AG04449 (cell line): ENCODE measurements at places on chromosomes 1 and 21.

GRCh38 chr1:78830321-78830720 is 176.2 kb downstream of the ADGRL4 start:
- DNase-seq = no peak

DNA sequence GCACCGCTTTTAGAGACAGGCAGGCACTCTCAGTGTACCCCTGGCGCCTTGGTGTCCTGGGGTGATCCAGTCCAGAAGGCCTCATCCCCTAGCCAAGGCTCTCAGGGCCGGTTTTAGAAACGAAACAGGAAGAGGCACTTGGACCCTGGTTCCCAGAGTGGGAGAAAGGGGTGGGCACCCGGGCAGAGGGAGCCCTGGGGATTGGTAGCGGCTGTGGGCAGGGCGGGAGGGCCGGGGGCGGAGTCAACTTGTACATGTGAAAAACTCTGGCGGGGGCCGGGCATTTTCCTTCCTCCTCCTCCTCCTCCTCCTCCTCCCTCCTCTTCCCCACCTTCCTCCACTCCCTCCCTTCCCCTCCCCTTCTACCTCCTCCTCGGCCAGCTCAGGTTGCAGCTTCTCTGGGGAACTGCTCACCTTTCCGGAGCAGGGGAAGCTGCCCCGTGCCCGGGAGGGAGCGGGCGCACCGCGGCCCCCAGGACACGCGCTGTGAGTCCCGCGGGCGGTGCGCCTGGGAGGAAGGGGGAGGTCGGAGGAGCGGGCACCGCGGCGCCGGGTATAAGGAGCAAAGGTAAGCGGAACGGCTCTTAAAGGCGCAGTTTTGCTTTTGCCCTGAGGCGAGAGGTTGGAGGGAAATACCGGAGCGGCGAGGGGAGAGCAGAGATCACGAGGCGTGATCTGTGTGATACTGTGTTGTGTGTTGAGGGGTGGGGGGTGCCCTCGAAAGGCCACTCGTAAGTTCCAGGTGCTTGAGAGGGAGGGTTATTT is at the start of gene CDK18:
Gene CDK18, plus strand, starts transcription at position 359 of the 765 bp plus-strand sequence. CDS start 18,499 bp downstream, outside the sequence.
- no peak for DNase-seq

- no peak for DNase-seq
Measured at GRCh38 chr21:24636696-24637095, 970.6 kb downstream of the MRPL39 start.

DNA sequence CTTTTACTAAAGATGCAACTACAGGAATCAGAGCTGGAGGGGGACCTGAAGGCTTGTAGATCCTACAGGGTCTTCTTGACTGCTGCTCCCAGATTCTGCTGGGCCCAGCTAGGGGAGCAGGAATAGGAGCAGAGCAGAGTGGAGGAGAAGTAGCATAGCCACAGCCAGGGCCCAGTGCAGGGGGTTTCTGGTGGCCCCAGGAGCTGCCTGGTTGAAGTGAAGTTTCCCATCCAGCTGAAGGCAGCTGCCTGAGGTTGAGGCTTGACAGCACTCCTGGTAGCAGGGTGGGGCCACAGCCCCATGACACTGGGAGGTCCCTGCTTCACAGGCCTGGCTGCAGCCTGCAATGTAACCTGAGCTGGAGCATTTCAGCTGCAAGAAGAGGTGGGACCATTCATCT is 2.0 kb upstream of the INPP5B start:
- DNase-seq = no peak

GRCh38 chr21:16911166-16911607 is 601.7 kb upstream of the CXADR start:
- no peak for DNase-seq

DNA sequence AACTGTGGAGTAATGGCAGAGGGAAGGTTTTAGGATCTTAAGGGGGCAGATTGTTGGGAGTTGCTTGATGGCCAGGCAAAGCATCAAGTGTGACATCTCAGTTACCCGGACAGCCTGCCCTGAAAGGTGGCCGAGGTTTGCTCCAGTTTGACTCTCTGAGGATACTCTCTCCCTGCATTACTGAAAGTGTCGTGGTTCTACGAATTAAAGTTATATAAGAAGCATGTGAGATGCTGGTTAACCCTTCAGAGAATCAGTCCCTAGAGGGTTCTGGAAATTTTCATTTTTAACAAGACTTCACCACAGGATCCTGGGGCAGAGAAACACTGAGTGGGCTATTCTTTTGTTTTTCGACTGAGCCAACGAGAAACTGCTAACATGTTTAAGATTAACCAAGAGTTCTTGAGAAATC is 689 bp upstream of the ZNF644 start:
- no peak for DNase-seq

GRCh38 chr1:209854196-209854595 is 26.4 kb downstream of the UTP25 start:
- DNase-seq = no peak

DNA sequence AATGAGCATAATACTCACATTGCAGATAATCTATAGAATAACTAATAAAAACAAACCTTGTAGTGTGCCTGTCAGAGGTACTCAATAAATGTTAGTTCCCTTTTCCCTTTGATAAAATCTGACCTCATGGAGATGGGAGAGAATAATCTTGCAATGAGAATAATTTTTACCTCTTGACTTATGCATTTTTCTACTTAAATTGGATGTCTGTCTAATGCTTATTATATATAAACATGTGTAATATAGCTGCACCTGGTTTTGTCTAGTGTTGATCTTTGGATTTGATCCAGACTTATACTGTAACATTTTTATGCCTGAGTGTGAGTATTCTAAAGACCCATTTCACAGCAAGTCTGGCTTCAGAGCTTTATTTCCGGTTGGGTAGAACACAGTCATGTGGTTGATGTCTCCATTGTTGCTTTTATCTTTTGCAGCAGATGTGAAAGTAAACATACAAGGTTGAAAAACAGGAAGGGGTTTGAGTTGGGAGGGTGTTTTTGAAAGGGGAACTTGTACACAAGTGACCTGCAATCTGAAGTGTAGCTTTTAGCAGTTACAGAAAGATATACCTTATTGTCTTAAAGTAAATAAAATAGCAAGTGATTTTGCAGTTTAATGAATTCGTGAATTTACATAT is 12.4 kb downstream of the EPB41 start:
- no peak for DNase-seq

GRCh38 chr1:5444396-5444795 is 547.8 kb downstream of the NPHP4 start:
- DNase-seq = no peak

DNA sequence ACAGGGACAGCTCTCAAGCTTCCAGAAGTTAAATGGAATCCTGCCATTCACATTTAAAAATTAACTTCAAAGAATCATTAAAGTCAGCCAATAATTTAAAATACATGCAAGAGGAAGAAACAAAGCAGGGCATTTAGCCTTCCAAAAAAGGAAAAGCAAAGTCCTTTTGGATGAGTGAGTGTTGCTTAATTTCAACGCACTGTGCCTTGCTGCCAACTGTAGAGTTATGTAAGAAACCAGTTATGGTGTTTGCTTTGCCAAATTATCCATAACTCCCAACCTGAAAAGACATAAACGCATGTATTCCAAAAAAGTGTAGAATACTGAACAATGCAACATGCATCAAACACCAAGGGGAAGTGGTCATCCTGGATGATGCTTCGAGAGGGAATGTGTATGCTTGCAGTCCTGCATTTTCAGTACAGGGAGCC is 16.1 kb upstream of the KCNE1 start:
- no peak for DNase-seq

DNA sequence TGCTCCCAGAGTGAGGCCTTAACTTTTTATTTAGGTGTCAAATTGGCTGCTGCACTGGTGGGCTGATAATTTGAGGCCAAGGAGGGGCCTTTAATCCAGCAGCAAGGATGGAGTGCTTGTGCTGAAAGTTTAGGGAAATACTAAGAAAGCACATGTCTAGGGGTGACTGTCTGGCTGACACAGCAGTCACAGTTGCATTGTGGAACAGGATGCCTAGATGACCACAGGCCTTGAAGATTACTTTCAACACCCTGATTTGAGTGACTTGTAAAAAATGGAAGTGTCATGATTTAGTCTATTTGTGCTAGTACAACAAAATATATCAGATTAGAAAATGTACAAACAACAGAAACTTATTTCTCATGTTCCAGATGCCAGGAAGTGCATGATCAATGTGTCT is 57.7 kb downstream of the ZNF697 start:
- DNase-seq = no peak

DNA sequence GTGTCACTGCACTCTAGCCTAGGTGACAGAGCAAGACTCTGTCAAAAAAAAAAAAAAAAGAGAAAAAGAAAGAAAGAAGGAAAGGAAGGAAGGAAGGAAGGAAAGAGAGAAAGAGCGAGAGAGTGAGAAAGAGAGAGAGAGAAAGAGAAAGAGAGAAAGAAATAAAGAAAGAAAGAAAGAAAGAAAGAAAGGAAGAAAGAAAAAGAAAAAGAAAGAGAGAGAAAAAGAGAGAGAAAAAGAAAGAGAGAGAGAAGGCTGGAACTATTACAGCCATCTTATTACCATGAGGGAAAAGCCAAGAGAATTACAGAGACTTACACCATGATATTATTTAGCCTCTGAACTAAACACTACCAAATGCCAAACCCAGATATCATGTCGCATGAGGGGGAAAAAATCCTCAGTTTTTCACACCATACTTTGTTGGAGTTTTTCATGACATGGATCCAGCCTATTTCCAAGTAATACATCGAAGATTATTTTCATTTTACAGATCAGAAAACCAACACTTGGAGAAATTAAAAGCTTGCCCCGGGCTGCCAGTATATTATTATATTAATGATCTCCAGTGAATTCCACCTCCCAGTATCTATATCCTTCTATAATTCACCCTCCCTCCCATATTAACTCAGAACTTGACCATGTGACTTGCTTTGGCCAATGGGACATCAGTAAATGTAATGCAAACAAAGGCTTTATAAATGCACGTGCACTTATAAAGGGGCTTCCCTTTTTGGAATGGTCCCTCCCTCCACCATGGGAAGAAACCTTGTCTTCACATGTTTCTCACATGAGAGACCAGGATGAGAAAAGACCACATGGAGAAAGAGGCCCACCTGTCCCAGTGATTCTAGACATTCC is 148.6 kb downstream of the MIS18A start:
- no peak for DNase-seq

DNA sequence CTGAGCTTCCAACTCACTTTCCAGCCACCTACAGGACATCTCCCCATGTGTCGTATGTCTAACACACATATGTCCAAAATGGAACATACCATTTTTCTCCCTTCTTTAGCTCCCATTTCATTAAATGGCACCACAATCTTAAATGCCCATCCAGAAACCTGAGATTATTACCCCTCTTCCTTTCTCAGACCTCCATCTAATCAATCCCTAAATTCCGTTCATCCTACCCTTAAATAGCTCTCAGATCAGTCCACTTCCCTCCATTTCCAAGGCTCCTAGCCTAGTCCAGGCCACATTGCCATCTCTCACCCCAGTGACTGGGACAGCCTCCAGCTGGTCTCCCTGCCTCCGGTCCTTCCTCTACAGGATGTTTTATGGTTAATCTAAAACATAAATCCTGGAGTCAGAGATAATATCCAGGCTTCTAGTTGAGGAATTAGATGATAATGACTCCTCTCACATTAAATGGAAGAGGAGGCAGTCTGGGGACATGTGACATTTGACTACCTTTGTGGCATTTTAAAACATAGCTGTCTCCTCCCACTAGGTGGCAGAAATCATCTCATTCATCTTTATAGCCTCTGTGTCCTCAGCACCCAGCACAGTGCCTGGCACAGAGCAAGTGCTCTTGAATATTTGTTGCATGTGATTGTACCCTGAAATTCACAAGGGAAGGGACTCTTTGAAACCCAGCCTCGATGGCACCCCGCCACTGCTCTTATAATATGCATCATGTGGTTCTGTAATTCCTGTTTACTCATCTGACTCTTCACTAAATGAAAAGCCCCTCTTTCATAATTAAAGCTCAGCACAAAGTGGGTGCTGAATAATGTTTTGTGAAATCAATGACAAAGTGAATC is 102.3 kb downstream of the TMEM53 start:
- no peak for DNase-seq
